RWPE1 (cell line): ENCODE measurements at places on chromosomes 12 and 14.

- DNase-seq = no peak
Observed at GRCh38 chr12:24822121-24822899, 126.6 kb downstream of the BCAT1 start.

DNA sequence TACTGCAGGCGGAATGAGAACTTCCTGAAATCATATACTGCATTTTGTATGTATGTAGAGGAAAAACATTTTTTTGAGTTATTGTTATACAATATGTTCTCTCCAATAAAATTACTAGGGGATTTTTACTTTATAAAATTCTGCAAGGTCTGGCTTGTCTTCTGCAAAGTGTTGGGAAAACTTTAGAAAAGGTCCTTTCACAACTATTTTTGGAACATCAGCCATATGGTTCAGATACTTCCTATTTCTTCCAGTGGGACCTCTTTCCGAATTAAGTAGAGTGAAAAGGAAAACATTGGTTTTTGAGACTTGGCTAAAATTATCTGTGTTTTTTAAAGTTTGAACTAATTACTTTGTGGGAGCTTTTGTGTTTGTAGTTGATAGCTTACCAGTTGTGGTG, 52.7 kb downstream of the DAAM1 start:
- DNase-seq = no peak

DNA sequence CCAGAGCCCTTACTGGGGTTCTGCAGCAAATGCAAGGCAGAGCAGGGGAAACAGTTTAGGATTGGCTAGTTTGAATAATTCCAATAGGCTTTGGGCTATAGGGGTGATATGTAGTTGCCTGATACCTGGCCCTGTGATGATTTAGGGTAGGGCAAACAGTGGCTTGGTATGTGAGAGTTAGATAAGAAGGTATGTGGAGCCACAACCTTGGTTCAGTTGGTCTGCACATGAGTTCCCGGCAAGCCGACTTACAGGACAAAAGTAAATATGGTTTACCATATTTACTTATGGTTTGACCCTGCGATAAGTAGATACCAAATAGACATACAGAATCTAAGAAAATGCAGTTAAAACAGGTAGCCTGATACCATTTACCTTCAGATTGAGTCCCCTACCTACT, 8.3 kb upstream of the CAPRIN2 start:
- no peak for DNase-seq

DNA sequence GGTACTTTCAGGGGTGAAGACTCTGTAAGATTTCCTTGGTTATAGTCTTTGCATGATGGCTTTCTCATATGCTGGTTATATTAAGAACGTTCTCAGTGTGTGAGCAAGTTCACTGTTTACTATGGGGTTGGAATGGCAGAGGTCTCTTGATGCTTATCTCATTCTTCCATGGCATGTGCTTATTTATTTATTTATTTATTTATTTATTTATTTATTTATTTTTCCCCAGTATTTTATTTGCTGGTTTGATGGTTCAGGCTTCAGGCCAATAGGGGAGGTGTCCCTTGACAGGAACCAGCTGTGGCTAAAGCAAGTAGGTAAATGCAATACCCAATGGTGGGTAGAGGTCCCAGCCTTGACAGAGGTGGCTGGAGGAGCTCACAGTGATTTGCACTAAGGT, 161.3 kb upstream of the GARIN6 start:
- DNase-seq = no peak

DNA sequence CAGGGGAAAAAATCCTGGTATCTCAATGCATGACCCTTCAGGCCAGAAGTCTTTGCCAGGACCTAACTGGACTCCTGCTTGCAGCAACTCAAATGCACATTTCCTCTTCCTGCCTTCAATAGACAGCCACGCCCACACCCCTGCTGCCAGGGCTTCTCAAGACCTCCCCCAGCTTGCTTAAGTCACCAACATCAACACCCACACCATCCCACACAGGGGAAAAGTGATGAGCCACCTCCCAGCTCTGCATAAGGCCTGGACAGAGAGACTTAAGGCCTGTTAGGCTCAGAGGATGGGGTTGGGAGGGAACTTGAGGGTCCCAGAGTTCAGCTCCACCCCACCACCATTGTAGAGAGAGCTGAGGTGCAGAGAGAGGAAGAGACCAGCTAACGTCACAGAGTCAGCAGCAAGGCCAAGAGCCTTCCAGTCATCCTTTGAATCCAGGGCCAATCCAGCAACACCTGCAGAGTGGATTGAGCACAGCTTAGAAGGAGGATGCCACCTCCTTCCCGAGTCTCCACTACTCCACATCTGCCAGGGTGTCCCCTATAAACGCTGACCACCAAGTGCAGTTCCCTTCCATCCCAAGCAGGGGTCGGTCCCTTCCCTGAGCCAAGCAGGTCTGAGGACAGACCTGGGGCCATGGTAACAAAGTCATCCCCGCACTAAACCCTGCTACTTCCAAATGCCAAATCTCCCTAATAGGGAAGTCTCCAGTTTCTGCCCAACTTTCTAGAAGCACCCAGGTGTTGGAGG, 50.0 kb downstream of the KDM2B start:
- DNase-seq = no peak

DNA sequence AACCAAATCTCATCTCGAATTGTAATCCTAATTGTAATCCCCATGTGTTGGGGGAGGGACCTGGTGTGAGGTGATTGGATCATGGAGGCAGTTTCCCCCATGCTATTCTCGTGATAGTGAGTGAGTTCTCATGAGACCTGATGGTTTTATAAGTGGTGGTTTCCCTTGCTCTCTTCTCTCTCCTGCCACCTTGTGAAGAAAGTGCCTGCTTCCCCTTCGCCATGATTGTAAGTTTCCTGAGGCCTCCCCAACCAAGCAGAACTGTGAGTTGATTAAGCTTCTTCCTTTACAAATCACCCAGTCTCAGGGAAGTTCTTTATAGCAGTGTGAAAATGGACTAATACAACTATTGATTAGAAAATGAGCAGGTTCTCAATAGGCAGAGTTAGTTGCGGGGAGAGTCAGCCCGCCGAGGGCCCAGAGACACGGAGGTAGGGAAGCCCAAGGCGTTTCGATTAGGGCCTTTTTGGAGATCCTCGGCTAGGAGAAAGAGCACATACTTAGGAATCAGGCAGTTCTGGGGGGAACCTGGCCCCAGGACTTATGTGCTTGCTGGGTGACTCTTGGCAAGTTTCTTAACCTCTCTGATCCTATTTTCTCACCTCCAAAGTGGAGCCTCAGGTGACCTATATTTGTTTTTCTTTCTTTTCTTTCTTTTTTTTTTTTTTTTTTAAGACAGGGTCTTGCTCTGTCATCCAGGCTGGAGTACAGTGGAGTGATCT, 65.7 kb downstream of the MVK start:
- no peak for DNase-seq

DNA sequence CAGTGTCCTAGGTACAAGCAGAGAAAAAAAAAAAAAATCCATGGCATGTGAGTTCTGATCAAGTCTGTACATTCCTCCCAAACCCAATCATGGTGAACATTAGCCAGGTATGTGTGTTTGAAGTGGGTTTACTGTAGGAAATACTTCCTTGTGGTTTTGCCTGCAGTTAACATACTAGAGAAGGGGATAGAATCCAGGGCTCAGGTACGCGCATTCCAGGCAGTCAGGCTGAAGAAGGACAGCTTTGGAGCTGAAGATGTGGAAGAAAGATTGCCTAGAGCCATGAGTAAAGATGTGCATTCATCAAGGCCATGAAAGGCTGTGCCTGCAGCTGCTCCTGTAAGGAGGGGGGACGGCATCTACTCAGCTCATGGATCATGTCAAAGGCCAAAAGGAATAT, 88.2 kb upstream of the NTF3 start:
- DNase-seq = no peak
